ENCODE measurements at places on chromosomes 2 and 18.

DNA sequence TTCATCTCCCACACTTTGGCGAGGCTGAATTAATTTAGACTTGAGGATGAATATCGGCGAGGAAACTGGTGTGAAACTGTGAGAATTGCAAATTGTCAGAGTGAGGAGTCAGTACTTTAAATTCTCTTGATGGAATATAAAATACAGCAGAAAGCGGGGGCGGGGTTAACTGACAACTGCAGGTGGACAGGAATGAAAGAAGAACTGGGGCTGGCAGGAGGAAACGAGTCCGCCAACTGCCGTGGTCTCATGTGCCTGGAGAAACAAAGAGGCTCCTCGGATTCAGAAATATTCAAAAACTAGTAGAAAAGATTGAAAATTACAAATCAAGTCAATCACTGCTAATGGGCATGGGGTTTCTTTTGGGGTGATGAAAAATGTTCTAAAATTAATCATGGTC lies 44.3 kb downstream of the MOGAT1 start:
- DNase-seq = no peak

GRCh38 chr2:15273452-15273851 lies 287.7 kb downstream of the NBAS start:
- DNase-seq = no peak

GRCh38 chr2:82317012-82317411 lies 2012.5 kb upstream of the LRRTM1 start:
- no peak for DNase-seq

DNA sequence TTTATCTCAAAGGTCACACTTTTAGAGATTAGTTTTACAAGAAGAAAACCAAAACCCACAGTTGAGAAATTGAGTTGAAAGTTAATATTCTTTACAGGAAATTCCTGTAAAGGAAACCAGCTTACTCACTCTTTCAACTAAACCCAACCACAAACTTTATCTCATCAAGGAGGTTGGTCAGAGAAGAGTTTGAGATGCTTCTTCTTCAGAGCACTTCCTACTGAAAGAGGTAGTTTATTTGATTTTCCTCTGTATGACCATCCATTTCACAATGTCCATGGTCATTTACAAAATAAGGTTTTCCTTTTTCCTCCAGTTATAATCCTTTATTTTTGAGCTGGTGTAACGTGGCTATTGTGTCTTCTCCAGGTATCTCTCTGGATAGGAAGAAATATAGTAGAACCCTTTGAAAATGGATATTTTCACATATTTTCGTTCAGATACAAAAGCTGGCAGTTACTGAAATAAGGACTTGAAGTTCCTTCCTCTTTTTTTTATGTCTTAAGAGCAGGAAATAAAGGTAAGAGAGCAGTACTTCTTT lies 4.5 kb upstream of the IL18RAP start:
- no peak for DNase-seq

DNA sequence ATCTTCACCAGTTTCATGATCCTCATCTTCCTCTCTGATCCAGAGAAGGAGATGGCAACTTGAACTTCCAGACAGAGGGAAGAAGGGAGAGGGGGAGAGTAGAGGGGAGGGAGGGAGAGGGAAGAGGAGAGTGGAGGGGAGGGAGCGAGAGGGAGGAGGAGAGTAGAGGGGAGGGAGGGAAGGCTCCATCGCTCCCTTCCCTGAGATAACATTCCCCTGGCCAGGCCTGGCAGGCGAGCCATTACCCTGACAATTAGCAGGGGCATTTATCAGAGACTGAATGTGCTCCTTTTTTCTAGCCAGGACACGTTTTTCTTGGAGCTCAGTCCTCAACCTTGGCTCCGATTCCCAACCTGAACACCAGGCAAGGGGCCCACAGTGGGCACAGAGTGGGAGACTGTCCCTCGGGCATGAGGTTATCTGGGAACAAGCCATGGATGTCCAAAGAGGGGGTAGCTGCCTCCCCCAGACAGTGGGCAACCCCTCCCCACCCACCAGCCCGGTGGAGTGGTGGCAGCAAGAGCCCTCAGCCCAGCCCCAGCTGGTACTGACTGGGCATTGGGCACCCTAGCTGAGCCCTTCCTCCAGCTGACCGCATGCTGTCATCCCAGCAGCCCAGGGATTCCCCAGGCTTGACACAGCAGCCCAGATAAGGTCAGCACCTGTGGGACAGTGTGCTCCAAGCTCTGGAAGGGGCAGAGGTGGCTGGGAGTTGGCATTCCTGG lies 81.8 kb downstream of the TNS1 start:
- DNase-seq = no peak

GRCh38 chr18:68391801-68392200 lies 323.1 kb downstream of the TMX3 start:
- DNase-seq = no peak

GRCh38 chr2:107001062-107001461 lies 115.1 kb upstream of the ST6GAL2 start:
- no peak for DNase-seq

- no peak for DNase-seq
Observed at GRCh38 chr18:54187372-54187771, 37.1 kb downstream of the MBD2 start.

DNA sequence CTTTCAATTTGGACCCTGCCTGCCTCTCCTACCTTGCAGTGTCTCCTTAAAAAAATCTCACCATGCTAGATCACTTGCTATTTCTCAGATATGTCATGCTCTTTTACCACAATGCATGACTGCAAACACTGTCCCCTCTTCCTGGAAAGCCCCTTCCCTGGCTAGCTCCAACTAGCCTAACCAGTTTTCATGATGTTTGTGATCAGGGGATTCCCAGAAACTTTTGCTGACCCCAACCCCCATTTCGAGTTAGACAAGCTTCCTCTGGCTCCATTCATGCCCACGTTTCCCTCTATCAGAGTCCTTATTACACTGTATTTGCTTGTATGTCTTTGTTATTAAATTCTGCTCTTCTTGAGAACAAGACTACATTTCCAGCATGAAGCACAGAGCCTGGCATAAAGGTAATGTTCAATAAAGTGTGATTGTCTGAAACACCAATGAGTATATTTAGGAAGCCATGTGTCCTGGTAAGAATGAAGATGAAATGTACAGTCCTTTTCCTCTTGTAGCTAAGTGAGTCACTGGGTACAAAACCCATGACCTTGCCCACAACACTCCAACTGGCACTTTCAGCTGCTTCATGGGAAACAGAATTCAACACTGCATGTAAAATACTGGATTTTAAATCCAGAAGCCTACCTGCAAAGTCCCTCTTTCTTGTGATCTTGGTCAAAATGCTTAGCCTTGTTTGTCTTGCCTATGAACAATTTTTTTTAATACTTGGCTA lies 62.0 kb upstream of the ATL2 start:
- peak; percentile 53 for DNase-seq

DNA sequence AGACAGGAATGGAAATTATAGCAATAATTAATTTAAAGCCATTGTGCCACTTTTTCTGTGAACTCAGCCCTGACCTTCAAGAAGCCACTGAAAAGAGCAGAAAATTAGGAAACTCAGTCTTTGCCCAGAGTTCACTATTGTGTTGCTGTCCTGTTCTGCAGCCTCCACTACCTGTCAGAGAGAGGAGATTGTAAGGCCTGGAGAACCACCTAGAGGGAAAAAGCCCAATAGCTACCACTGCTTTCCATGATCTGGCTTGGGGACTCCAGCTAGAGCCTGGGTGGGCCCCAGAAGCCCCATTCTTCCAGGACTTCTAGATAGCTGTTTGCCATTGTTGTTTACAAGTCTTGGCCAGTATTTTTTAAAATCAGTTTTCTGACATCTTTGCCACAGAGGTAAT lies 176.1 kb upstream of the KLF7 start:
- DNase-seq = no peak

GRCh38 chr18:48405978-48406377 lies 3.2 kb downstream of the ZBTB7C start:
- no peak for DNase-seq

- DNase-seq = no peak
Observed at GRCh38 chr2:2512931-2513330, 181.9 kb upstream of the MYT1L start.

- peak; percentile 61 for DNase-seq
Observed at GRCh38 chr2:138712212-138712979, 67.8 kb downstream of the NXPH2 start.

- DNase-seq = no peak
Observed at GRCh38 chr18:48926420-48926857, 24.3 kb downstream of the SMAD7 start.
